ENCODE measurements at places on chromosomes 2 and 18.
A peak's percentile ranks its signal among the peaks of the same experiment; 100 is the strongest.

- DNase-seq = no peak
Observed at GRCh38 chr2:171475979-171476378, 42.0 kb downstream of the DCAF17 start.

GRCh38 chr18:76546436-76546835 is 51.4 kb upstream of the ZNF516 start:
- no peak for DNase-seq

DNA sequence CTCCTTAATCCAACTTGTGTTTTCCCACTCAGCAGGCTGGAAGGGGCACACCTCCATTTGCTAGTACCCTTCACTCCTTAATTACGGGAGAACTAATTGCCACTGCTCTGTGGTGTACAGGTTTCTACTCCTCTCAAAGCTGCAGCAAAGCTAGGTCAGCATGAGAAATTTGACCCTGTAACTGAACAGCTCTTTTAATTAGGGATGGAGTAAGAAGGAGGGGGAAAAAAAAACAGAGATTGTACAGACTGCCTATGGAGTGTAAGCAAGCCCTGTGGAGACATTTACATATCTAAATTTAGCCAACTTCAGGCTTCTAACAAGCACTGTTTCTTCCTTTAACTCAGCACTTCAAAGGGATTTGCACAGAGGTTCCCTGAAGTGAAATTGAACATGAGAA is 629.7 kb upstream of the SETBP1 start:
- no peak for DNase-seq

- no peak for DNase-seq
Observed at GRCh38 chr18:34873986-34874580, 164.0 kb downstream of the DTNA start.

- DNase-seq = no peak
Observed at GRCh38 chr2:43774617-43775016, 778 bp downstream of the DYNC2LI1 start.

- DNase-seq = peak; percentile 53
Observed at GRCh38 chr2:58594175-58594574, 353.1 kb upstream of the FANCL start.

- no peak for DNase-seq
Observed at GRCh38 chr2:234178330-234179030, 128.0 kb downstream of the SPP2 start.

DNA sequence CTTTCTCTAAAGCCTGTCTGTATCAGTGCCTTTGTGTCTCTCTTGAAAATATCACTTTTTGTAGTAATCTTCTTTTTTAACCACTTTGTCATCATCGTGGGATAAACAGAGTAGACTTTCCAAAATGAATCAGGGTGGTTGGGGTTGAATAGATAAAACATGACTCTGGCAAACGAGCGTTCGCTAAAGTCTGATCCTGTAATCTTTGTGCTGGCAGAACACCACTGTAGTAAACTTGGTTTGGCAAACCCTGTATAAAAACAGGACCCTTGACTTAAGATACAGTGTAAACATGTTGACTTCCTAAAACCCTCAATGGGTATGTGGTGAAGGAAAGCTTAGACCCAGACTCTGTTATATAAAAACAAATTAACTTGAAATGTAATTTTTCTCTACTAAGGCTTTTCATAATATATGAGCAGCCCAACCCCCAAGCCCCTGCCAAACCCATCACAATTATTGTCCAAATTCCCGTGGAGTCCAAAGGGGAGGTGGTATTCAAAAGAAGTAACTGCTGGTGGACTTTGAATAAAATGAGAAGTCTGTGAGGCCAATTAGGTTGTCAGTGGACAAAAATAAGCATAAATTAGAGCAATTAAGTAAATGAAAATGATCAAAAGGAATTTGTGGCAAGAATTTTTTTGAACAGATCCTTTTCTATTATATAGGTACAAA is 52.2 kb downstream of the COLEC12 start:
- no peak for DNase-seq

GRCh38 chr2:236343400-236344161 is 79.4 kb upstream of the ASB18 start:
- DNase-seq = peak; percentile 82

DNA sequence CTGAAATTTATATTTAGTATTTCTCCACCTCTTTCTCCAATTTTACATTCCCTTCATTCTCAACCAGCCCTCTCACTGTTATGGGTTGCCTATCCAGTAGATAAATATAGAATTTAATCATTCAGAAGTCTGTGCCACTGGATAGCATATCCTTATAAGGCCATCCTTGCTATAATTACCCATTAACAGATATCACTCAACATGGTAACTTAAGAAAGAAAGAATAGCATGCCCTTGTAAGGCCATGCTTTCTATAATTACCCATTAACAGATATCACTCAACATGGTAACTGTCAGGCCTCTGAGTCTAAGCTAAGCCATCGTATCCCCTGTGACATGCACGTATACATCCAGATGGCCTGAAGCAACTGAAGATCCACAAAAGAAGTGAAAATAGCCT is 1137.4 kb upstream of the FAM98A start:
- no peak for DNase-seq

- DNase-seq = no peak
Observed at GRCh38 chr2:67838205-67838604, 224.6 kb downstream of the C1D start.

GRCh38 chr18:42184685-42185477 is 229.8 kb downstream of the PIK3C3 start:
- DNase-seq = no peak

DNA sequence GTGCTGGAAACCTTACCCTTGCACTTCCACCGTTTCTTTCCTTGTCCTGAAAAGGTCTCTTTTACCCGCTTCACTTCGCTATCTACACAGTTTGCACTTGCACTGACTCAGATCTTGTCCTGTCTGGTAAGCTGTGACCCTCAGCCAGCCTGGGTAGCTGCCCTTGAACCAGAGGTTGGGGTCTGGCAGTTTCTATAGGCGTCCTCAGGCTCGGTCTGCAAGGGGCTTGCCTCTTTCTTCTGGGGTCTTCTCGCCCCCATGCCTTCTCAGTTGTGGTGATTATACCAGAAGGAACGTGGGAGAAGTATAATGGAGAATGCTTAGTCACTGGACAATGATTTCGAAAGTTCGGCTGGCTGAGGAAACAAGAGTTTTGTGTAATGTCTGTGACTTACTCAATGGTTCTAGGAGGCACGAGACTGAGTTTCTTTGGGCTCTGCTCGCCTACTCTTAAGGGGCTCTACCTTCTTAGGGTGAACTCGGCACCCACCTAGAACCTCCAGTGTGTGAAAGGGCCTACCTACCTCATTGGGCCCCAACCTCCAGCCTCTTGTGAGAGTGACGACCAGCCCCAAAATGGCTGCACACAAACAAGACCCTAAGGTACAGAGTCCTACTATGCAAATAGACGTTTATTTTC is 6.9 kb upstream of the STAT1 start:
- no peak for DNase-seq

GRCh38 chr2:162462911-162463310 is 119.0 kb downstream of the GCA start:
- DNase-seq = no peak

GRCh38 chr2:206415618-206416243 is 27.6 kb upstream of the ADAM23 start:
- no peak for DNase-seq

- no peak for DNase-seq
Observed at GRCh38 chr2:85787282-85787980, 33.6 kb downstream of the ATOH8 start.

- peak; percentile 33 for DNase-seq
Observed at GRCh38 chr18:48605408-48605845, 66.6 kb downstream of the CTIF start.

DNA sequence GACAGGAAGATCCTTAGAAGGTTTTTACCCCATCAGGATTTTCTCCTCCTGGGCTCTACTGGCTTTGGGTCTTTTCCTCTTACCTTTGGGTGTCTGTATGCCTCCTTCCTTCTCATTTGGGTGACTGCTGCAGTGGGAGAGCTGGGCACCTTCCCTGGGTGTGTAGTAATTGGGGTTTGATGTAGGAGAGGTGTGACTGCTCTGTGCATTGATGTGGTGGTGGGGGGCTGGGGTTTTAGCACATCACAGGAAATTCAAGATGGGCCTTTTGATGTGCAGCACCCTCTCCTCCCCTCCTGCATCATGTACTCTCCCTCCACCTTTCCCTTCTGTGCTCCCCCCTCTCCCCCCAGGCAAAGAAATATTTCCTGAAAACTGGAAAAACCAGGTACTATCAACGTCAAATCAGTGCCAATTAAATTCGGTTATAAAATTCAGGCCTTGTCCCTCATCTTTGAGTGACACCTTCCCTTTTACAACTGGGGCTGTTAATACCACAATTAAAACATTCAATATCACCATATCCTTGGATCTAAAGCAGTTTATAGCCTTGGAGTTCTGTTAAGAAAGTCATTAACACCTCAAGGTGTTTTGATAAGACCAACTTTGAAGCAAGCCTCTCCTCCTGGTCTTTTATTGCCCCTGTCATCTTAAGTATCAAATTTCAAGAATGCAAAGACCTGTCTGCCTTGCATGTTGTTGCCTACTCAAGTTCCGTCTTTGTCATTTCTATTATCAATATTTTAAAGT is 23.3 kb downstream of the EDAR start:
- no peak for DNase-seq

DNA sequence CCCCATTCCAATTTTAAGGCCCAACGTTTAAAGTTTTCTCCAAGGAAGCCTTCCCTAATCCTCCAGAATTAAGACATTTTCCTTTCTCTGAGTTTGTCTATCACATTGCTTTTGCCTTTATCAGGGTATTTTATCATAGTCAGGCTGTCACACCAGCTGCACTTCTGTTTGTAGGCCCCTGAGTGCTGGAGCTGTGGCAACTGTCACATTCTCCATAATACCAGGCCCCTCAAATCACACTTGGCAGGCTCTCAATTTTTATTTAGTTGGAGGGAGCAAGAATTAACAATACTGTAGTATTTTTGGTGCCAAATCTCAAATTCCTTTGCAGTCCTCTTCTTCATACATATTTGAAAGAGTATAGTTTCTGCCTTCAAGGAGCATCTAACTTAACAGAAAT is 122.2 kb downstream of the FSHR start:
- no peak for DNase-seq

- peak; percentile 52 for DNase-seq
Observed at GRCh38 chr2:182020286-182021070, 34.8 kb downstream of the PPP1R1C start.

DNA sequence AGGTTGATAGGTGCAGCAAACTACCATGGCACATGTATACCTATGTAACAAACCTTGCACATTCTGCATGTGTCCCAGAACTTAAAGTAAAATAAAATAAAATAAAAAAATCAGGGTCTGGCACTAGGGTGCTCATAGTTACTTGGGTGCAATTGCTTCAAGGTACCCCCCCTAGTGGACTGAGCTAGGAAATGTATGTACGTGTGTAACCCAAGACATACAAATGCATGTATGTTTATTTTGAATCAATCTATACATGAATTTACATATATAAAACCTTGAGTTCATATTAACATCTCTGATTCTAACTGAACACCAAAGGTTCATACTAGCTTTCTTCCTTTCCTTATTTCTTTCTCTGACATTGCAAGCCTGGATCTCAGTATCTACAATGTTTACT is 51.5 kb downstream of the USP37 start:
- DNase-seq = peak; percentile 56

- peak; percentile 17 for DNase-seq
Observed at GRCh38 chr2:121008975-121009374, 273.3 kb downstream of the GLI2 start.

DNA sequence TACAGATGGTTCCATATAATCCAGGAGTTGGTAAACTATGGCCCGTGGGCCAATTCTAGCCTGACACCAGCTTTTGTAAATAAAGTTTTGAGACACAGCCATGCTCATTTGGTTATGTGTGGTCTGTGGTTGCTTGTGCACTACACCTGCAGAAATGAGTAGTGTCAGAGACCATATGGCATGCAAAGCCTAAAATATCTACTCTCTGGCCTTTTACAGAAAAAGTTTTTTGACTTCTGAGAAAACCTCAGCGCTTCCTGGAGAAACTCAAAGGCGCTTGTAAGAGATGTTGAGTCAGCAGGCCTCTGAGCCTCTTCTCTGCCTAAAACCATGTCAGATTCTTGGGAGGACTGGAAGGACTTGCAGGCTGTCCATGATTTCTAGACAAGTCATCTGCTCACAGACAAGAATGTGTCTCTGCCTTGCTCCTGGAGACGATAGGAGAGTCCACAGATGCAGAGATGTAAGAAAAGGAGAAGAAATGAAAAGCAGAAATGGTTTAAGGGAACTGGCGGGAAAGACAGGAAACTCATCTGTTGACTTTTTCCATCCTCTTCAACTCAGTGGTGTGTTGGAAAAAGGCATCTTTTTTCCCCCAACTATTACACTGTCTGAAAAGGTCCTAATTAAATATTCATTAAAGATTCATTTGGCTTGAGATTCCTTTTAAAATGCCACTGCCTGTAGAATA is 5.2 kb downstream of the TTC39C start:
- DNase-seq = peak; percentile 87

GRCh38 chr2:70616168-70616694 is 62.6 kb upstream of the TGFA start:
- no peak for DNase-seq

DNA sequence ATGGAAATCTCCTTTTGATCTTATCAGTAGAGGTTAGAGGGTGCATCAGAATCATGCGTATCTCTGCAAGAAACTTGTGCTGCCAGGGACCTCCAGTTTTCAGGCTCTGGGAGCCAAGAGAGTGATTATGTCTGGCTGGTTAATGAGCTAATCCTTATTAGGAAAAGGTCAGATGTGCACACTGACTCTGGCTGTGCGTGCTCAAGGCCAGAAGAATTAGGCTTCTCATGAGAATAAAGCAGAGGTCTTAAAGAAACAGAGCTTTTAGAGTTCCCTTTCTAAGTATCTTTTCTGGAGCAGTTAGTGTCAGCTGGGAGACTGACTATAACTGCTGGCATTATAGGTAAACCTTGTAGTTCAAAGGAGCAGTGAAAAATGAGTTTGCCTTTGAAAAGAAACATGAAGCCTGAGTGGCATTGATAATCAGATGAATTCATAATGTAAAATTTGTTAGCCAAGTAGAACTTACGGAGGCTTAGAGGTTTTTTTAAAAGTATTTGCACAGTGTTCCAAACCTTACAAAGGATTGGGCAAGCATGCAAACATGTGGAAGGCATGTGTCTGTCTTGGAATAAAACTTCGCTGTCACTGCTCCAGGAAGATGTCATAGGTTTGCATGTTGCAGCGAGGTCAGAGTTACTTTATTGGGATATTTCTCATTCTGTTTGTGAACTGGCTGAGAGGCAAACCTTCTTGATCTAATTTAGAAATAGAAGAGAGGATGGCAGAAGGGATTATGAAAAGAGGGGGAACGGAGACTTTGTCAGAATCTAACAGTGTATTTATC is 151.7 kb downstream of the ARHGAP28 start:
- no peak for DNase-seq

- peak; percentile 58 for DNase-seq
Observed at GRCh38 chr2:63057249-63058143, 6.9 kb downstream of the OTX1 start.
